ENCODE measurements at places on chromosomes 5 and 9.

DNA sequence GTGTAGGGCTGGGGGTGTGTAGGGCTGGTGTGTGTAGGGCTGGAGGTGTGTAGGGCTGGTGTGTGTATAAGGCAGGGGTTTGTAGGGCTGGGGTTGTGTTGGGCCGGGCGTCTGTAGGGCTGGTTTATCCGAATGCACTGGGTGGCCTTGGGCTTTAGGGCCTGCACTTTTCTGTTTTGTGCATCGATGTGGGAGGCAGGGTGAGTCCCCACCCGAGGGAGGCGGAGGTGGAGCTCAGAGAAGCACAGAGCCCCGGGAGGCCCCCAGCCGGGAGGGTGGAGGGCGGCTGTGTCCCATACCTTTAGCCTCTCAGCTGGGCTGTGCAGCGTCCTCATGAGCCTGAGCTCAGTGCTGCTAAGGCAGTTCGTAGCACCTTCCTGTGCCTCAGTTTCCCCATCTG is 13.5 kb downstream of the COL5A1 start:
- no peak for DNase-seq

GRCh38 chr9:73869264-73869663 is 627.9 kb upstream of the RORB start:
- DNase-seq, result no peak

DNA sequence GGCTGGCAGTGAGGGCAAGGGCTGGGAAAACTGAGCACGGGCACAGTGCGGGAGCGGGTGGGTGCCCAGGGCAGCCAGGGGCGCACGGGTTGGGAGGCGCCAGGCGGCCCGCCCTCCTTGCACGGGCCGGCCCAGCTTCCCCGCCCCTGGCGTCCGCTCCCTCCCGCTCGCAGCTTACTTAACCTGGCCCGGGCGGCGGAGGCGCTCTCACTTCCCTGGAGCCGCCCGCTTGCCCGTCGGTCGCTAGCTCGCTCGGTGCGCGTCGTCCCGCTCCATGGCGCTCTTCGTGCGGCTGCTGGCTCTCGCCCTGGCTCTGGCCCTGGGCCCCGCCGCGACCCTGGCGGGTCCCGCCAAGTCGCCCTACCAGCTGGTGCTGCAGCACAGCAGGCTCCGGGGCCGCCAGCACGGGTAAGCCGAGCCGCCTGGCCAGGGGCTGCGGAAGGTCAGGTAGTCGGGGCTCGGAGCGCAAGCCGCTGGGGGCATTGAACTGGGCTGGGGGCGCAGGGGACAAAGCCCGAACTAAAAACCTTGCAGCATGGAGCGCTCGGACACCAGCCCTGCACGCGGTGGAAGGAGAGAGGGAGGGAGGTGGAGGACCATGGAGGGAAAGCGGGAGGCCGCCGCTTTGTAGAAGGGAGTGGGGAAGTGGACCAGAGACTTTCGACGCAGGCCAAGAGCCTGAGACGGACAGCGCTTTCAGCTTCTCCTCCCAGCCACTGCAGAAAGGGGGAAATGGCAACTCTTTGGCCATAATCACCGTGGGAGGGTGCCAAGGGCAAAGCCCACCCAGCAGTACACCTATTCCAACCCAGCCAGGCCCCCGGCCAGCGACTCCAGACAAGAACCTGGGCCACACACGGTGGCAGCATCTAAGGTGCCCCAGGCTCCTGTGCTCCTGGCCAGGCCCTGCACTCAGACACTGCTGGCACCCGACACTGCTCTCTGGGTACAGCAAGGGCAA is at the start of gene TGFBI:
TGFBI (plus strand) TSS at position 207 of the 961 bp plus-strand sequence; CDS start at position 275, 68 bp downstream.
- DNase-seq, result no peak

GRCh38 chr5:65440456-65440855 is 41.3 kb downstream of the ADAMTS6 start:
- no peak for DNase-seq

- DNase-seq, result no peak
These were observed 53.1 kb upstream of the NREP start for GRCh38 chr5:111810112-111810511.

GRCh38 chr9:123590499-123590898 is 234.5 kb downstream of the CRB2 start:
- DNase-seq, result no peak

- DNase-seq, result no peak
These were observed 24.7 kb downstream of the DNAH5 start for GRCh38 chr5:13919786-13920185.

DNA sequence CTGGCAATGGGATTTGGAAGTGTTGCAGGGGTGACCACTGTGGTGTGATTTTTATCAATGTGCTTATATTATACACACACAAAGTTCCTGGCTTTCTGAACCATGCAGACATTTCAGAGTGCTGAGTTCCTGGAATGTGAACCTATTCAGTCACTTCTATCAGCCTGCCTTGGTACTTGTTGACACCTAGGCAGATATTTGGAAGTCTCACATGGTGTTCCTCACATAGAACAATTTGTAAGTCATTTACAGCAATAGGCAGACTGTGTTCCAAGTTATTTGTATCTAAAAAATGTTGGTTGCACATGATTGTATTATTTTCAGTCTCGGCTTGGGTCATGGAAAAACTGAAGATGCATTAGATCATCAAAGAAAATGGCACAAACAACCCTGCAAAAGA is 182.2 kb downstream of the SREK1 start:
- DNase-seq, result no peak

GRCh38 chr5:34505731-34506130 is 150.4 kb upstream of the RAI14 start:
- DNase-seq, result no peak

DNA sequence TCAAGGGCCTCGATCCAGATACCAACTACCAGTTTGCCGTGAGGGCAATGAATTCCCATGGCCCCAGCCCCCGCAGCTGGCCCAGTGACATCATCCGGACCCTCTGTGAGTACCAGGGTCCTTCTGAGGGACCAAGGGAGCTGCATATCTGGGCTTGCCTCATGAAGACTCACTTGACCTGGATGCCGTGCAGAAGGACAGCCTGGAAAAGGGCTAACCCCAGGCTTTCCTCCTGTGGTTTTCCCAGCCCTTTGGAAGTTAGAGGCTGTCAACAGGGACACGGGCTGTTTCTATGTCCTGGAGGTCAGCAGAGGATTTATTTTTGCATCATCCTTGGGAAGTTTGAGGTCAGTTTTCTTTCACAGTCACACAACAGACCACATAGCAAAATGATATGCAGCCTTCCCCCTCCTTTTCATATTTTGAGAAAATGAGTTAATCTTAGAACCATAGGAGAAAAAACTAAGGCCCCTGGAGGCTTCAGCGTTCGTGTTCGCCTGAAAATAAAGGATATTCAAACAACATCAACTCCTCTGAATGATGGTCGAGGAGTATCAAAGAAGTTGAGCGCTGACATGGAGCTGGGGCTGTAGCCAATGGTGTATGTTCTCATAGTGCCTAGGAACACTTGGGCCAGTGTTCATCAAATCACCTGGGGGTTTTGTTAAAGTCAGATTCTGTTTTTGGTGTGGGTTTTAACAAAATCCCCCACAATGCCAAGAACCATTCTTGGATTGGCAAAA is 112.2 kb downstream of the EGFLAM start:
- no peak for DNase-seq

DNA sequence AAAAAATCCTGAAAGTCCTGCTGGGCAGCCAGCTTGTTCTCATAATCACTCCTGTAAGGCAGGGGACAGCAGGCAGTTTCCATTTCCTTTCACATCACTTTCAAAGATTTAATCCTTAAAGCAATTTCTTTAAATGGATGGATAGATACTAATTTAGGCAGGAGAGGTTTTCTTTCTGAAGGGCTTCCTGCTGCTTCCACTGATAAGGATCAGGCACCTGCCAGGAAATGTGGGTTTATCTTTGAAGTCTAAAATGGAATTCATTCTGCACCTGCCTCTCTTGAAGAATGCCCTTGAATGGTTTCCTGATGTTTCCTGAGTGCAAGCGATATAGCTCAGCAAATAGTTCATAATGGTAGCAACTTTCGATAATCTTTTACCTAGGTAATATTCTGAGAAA is 64.5 kb downstream of the STARD4 start:
- no peak for DNase-seq

GRCh38 chr5:98099448-98100105 is 673.9 kb upstream of the RGMB start:
- no peak for DNase-seq

DNA sequence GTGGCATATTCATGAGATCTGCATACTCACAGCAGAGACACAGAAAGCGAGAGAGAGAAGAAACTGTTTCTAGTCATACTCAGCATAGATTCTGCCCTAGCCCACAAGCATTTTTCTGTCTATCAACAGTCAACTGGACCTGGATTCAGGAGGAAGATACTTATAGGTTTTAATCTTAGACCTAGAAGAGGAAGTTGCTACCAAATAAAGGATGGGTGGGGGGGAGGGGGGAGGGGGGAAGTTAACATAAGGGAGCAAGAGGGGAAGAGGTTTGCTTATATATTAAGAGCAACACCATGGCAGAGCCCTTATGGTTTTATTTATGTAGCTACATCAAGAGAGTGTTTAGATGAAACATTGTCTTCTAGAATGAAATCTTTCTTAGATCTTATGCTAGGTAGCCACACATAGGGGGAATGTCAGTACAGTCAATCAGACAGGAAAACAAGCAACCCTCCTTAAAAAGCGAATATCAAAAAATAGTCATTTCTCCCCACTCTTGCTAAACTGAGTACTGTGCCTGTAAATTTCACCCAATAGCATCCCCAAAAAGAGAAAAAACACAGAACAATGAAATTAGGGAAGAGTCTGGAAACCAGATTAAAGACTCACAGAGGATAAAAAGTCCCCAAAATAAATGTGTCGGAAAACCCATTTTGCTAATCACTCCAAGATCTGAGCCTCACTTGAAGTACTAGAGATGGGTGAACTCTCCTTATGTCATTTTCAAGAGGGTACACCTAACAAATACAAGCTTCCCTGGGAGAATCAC is 192.7 kb upstream of the NR4A3 start:
- DNase-seq, result no peak

- no peak for DNase-seq
These were observed 2.0 kb downstream of the SIGMAR1 start for GRCh38 chr9:34635556-34635955.

GRCh38 chr5:36173426-36173825 is 21.5 kb downstream of the SKP2 start:
- no peak for DNase-seq

DNA sequence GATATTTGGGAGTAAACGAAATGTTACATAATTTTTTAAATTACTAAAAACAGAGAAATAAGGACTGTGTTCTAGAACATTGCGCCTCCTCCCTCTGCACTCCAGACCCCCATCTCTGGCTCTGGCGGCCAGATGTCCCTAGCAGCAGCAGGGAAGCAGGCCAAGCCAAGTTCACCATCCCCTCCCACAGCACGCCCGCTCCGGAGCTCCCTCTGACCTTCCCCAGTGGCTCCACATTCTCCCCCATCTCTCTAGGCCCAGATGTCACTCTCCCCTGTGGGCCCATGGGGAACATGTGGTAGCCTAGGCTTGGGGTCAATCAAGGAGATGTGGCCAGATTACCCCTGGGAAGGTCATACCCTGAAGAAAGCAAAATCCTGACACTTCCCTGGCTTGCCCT is 6.3 kb upstream of the WNK2 start:
- DNase-seq, result no peak

- no peak for DNase-seq
These were observed 35.7 kb downstream of the TGFBI start for GRCh38 chr5:136064510-136064909.

- DNase-seq, result no peak
These were observed 13.9 kb upstream of the UBE2QL1 start for GRCh38 chr5:6434731-6435130.

GRCh38 chr5:119402555-119402954 is 46.7 kb downstream of the TNFAIP8 start:
- no peak for DNase-seq

DNA sequence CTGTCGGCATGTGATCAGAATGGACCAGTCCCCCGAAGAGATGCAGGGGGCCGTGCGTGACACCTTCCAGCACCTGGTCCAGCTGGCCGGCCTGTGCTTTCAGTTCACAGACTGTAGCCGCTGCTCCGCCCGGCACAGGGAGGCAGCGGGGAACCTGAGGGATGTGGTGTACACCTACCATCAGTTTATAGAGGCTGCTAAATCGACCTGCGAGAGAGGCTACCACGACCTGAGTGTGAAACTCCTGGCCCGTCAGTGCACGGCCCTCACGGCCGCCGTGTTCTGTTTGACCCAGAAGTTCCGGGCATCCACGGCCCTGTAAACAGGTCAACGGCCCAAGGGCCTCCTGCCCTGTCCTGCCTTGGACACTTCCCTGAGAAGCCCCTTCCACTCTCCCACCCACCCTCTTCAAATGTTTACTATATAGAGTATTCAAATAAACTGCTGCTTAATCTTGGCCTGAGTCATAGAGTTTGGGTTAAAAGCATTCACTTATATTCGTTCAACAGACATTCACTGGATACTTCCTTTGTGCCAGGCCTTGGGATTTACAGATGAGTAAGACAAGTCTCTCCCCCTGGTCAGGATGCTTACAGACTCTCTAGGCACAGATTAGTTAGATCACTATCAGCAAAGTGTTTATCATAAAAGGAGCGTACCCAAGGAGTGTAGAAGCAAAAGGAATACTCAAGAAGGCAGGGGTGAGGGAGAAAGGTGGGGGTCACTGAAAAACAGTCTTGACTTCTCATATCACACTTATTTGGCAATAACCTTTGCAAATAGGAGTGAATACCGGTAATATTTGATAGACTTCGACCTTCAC is 6.9 kb upstream of the TRMT10B start:
- DNase-seq, result no peak

- no peak for DNase-seq
These were observed 87.1 kb downstream of the EHMT1 start for GRCh38 chr9:137705906-137706305.

GRCh38 chr5:67375606-67376005 is 179.0 kb upstream of the CD180 start:
- DNase-seq, result no peak

DNA sequence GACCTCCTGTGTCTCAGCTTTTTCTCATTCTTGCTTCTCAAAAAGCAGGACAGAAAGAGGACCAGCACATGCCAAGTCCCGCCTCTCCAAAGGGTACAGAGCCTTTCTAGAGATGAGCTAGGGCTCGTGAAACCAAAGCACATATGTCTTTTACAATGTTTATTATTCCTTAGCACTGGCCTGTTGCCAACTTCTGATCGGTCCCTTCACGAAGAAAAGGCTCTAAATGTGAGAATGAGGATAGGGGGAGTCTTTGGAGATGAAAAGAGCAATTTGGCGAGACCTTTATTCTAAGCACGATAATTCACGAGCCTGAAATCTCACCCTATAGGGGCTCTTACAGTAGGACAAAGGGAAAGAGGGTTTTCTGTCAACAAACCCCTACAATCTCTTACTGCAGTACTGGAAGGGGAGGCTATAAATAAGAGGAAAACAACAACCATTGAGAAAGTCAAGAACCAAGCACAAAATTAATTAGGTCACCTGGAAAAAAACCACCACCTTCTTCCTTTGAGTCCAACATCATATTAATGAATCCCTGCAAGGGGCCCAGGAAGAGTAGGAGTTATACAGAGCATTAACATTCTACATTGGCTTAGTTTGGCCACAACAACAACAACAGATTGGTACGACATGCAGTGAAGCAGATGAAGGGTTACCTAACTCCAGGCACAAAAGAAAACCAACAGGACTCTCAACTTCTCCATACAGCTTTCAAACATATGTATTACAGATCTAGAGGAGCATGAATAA is 309.5 kb downstream of the PDE4D start:
- DNase-seq, result no peak
